ENCODE measurements at places on chromosomes 13 and 19.
A peak's percentile ranks its signal among the peaks of the same experiment; 100 is the strongest.

- DNase-seq: no peak
Measured at GRCh38 chr13:91740756-91741155, 342.3 kb downstream of the GPC5 start.

- DNase-seq: no peak
Measured at GRCh38 chr13:106568299-106569003, 514 bp upstream of the ARGLU1 start.

- DNase-seq: no peak
Measured at GRCh38 chr19:58474291-58474996, 1.7 kb upstream of the ZNF446 start.

DNA sequence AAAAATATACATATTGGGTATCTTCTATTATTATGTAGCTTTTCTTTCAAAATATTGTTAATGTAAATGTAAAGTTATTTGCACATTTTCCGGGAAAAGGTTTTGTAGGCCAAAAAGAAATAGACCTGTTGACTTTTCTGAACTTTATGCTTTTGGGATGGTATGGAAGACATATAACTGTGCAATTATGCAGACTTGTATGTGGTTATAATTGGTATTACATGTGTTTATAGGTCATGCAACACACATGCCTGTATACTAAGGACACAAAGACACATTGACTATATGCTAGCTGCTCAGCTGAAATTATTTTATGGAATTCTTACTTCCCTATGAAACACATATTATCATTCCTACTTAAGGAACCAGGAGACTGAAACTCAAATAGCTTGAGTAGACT lies 2.3 kb upstream of the NBEA start:
- DNase-seq: no peak

- no peak for DNase-seq
Measured at GRCh38 chr13:111508902-111509509, 188.6 kb downstream of the TEX29 start.

GRCh38 chr19:492091-492531 lies 4.2 kb upstream of the MADCAM1 start:
- DNase-seq: no peak

- no peak for DNase-seq
Measured at GRCh38 chr19:37389234-37389633, 18.3 kb downstream of the ZNF527 start.

GRCh38 chr13:59112221-59112718 lies 1051.5 kb downstream of the DIAPH3 start:
- DNase-seq: no peak

DNA sequence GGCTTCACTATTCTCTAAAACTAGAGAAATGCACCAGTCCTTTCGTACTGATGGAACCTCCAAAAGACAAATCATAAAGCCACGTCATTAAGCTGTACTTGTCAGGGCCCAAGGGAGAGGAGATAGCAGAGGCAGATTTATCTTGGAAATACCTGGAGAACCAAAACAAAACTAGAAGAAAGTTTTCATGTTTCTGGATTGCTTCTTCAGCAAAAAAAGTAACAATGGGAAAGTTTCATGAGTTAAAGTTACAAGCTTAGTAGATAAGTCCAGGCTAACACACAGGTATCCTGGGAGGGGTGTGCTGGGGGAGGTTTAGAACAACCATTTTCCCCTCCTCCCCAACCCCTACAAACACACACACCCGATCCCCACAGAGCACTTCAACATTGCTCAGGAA lies 21.6 kb downstream of the RANBP3 start:
- no peak for DNase-seq

DNA sequence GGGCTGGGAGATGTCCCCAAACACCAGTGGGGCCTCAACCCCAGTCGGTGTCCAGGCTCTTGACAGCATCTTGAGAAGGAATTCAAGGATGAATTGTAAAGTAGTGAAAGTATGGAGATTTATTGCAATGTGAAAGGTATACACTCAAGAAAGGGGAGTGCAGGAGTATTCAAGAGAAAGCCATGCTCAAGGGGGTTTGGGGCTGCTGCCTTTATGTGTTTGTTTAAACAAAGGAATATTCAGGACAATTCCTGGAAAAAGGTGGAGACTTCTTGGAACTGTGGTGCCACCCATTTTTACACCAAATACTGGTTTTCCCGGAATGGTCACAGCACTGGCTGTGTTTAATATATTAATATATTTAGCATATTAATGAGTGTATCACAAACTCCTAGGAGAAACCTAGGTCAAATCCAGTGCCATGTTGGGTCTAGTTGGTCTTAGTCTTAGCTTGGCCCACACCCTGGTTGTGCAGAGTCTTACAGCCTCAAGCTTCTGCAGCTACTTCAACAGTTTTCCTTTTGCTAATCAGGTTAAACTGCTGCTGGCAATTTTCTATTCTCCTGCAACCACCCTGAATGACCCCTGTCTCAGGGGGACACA lies 138.5 kb upstream of the TMTC4 start:
- no peak for DNase-seq

- DNase-seq: no peak
Measured at GRCh38 chr13:31890946-31891345, 140.6 kb upstream of the FRY start.

GRCh38 chr19:38056646-38057045 lies 149.6 kb downstream of the SIPA1L3 start:
- DNase-seq: no peak

DNA sequence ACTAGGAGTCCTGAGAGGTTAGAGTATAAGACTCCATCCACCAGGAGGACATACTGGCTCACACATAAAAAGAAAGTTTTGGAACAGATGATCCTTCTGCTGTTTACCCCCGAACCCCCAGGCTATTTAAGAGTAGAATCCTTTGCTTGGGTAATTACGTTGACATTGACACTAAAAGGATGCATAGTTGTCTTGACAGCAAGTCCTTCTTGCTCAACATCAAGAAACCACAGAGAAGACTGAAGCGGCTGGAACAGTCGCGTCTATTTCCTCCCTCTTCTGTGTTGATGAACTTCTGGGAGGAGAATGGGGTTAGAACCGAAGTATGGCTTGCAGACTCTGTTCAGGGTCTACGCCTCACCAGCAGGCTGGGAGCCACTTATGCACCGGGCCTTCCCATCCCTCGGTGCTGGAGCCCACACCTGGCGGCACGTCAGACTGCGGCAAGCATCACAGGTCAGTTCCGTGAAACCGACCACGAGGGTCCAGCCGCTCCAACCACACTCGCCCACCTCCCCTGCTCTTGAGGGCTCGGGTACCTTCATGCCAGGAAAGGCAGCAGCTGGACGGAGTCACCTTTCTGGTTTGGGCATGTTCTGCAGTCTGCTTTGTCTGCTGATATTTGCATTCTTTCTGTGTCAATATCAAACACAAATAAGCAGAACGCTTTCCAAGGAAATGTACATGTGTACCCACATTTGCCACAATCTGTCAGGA lies 42.4 kb upstream of the RANBP3 start:
- DNase-seq: peak; percentile 89

DNA sequence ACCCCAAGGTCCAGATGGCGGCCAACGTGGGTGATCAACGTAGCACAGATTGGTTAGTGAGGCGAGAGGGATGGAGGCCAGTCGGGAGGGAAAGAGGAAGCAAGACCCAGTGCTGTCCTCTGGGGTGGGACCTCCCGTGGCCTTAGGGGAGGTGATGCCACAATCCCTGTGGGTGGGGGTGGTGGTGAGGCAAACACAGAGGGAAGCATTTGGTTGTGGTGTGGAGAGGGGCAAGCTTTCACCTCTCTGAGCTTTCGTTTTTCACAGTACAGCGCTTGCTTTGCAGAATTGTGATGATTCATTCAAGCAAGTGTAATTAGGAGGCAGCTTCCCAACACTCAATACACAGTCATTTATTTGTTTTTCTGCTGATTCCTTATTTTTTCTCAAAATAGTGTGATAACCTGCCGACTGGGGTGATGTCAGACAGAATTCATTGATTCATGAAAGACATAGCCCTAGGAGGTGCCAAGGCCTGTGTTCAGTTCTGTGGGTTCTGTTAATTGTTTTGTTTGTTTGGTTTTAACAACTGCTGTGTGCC lies 2.4 kb downstream of the LENG8 start:
- no peak for DNase-seq

DNA sequence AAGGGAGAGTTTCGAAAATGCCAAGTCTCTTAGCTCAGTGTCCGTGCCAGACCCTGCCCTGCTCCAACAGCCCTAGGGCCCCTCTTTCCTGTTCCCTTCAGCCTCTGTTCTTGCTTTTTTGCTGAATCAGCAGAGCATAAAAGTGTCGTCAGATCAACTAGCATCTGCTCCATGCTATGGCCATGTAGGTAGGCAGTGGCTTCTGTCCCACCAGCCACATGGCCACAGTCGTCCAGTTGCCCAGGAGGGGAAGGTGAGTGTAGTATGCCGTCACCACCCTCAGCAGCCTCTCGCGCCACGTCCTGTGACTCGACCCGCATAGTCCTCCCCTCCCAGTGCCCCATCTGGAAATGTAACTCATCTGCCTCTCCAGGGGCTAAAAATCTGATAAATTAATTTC lies 50.9 kb upstream of the ATP11A start:
- no peak for DNase-seq

DNA sequence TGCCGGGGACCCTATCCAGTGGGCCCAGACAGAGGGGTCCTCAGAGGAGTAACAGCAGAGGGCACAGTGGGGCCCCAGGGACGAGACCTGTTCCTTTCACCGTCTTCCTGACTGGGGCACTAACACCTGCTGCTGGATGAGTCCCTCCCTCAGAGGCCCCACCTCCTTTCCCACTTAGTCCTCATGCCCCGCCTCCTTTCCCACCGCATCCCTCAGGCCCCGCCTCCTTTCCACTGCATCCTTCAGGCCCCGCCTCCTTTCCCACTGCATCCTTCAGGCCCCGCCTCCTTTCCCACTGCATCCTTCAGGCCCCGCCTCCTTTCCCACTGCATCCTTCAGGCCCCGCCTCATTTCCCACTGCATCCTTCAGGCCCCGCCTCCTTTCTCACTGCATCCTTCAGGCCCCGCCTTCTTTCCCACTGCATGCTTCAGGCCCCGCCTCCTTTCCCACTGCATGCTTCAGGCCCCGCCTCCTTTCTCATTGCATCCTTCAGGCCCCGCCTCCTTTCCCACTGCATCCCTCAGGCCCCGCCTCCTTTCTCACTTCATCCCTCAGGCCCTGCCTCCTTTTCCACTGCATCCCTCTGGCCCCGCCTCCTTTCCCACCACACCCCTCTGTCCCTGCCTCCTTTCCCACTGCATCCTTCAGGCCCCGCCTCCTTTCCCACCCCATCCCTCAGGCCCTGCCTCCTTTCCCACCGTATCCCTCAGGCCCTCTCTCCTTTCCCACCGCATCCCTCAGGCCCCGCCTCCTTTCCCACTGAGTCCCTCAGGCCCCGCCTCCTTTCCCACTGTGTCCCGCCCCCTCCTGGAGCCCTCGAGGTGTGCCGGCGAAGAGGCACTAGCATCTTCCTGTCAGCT lies 6.7 kb downstream of the SPPL2B start:
- DNase-seq: no peak
